Pericardium fibroblast (primary cell): ENCODE measurements at places on chromosomes 16 and 17. TPM values are rescaled to one million over a fixed set of nuclear protein-coding genes. Genes with fewer than 3 reads are reported as not detected.

CSH1 gene
- total RNA-seq: not detected in 2 replicates

NPIPB9 gene
- total RNA-seq: not detected in 2 replicates

FN3KRP gene
- total RNA-seq: 11.9 and 19.6 TPM in 2 replicates

NTN1 gene
- total RNA-seq: 0.23 and 0.85 TPM in 2 replicates

PRKCB gene
- not detected in 2 replicates for total RNA-seq

TPSD1 gene
- not detected in 2 replicates for total RNA-seq

COQ7 gene
- total RNA-seq: 16.9 and 23.7 TPM in 2 replicates

PRAC1 gene
- not detected in 2 replicates for total RNA-seq
